ENCODE measurements at places on chromosomes 6 and 20.

- no peak for DNase-seq
Observed at GRCh38 chr6:33000055-33000454, 9.3 kb downstream of the HLA-DOA start.

DNA sequence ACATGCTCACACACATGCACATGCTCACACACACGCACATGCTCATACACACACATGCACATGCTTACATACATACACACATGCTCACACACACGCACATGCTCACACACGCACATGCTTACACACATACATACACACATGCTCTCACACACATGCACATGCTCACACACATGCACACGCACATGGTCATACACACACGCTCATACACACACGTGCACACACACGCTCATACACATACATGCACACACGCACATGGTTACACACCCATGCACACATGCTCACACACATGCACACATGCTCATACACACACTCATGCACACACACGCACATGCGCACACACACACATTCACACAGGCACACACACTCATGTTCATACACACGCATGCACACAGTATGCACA, 20.8 kb upstream of the RPS6KA2 start:
- DNase-seq, result no peak

- no peak for DNase-seq
Observed at GRCh38 chr6:958488-958887, 265.5 kb upstream of the EXOC2 start.

DNA sequence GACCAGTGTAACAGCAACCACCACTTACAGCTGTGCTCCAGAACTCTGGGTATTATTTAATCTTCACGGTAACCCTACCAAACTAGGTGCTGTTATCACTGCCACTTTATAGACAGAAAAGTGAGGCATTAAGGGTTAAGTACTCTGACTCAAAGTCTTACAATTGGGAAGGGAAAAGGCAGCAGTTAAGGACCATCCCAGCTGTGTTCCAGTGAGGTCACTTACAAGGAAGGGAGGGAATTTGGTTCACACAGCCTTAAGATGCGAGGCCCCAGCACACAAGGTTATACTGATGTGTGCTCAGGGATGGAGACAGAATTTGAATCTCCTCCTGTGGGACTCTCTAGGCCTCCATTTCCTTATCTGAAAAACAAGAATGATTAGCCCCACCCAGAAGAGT, 46.7 kb downstream of the TRERF1 start:
- DNase-seq, result no peak

GRCh38 chr20:23245553-23246181, 104.9 kb upstream of the NXT1 start:
- DNase-seq, result no peak

GRCh38 chr20:51698252-51698651, 69.9 kb downstream of the ATP9A start:
- no peak for DNase-seq
